ENCODE measurements at places on chromosomes 11 and 22.

DNA sequence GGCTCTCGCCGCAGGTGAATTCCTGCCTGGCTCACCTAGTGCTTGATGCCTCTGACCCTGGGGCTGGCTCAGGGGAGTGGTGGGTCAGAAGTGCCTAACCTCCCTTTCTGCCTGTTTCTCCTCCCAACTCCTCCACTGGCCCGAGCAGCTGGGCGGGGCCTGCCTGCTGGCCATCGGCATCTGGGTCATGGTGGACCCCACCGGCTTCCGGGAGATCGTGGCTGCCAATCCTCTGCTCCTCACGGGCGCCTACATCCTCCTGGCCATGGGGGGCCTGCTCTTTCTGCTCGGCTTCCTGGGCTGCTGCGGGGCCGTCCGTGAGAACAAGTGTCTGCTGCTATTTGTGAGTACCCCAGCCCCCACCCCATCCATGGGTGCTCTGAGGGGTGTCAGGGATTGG lies 41.1 kb downstream of the TP53I11 start:
- no peak for DNase-seq

GRCh38 chr22:38260761-38261681 lies 11.8 kb downstream of the TMEM184B start:
- DNase-seq, result no peak

GRCh38 chr11:10751581-10751940 lies 515 bp downstream of the CTR9 start:
- DNase-seq, result no peak

- peak; percentile 70 for DNase-seq
Measured at GRCh38 chr11:69010964-69011623, 2.0 kb downstream of the MRGPRF start.

GRCh38 chr11:121575250-121575962 lies 122.6 kb upstream of the SORL1-AS1 start:
- no peak for DNase-seq

GRCh38 chr22:27757928-27758525 lies 43.5 kb downstream of the MN1 start:
- DNase-seq, result no peak

GRCh38 chr22:20399866-20400605 lies 6.1 kb downstream of the ZNF74 start:
- DNase-seq, result no peak
